ENCODE measurements at places on chromosomes 1 and 21. TPM values are rescaled to one million over a fixed set of nuclear protein-coding genes. Genes with fewer than 3 reads are reported as not detected.

The NTNG1 gene
- 26.7 TPM for total RNA-seq

The ZBTB21 gene
- 15.4 TPM for total RNA-seq

The TBX19 gene
- total RNA-seq = 3.6 TPM

The NOC2L gene
- total RNA-seq = 39.0 TPM

DNA sequence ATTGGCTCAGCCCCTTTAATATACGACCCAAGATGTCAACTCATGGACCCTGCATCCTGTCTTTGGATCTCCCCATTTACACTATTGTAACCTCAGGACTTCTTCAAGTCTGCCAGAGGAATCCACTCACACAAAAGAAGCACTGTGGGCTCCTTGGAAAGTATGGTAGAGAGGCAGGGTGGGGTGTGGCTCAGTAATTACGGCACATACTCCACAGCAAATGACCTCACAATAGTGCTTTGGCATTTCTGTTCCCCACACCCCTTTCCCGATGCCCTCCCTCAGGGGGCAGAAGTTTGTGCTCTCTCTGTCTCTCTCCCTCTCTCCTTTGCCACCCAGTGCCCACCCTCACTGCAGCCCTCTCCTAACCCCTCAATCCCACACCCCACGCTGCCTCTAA is 27.8 kb upstream of the IFNAR2 start:
- no peak for DNase-seq

- DNase-seq = no peak
Measured at GRCh38 chr21:40685141-40685540, 161.8 kb downstream of the DSCAM start.

DNA sequence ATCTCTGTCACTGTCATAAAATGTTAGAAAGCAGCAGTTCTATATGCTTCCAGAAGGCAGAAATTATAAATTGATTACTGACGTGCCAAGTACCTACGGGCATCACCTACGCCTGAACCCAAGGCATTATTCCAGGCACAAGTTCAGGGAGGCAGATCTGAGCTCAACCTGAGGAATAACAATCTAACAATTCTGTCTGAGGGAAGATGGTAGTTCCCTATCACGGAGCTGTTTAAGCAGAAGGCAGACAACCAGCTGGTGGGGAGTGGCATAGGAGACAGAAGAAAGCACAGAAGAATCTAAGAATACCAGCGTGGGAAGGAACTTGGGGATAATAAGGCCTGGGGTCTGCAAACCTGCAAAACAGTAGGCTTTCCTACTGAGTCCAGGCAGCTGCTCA is 40.4 kb downstream of the SLC9A1 start:
- DNase-seq = no peak

DNA sequence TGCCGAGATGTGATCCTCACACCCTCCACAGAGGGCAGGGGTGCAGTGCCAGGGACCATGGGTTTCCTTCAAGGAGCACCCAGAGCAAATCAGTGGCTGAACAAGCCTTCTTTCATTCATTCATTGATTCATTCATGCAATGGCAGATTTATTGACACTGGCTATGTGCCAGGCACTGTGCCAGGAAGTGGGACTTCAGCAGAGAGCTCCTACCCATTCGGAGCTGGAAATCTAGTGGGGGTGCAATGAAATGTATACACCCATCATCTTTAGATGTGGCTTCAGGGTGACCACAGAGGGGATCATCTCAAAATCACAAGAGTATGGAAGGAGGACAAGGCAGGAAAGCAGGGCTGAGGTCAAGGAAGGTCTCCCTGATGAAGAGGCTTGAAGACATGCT is 18.9 kb downstream of the SLC6A9 start:
- DNase-seq = no peak

GRCh38 chr1:112188611-112189010 is 199.1 kb upstream of the KCND3 start:
- no peak for DNase-seq

DNA sequence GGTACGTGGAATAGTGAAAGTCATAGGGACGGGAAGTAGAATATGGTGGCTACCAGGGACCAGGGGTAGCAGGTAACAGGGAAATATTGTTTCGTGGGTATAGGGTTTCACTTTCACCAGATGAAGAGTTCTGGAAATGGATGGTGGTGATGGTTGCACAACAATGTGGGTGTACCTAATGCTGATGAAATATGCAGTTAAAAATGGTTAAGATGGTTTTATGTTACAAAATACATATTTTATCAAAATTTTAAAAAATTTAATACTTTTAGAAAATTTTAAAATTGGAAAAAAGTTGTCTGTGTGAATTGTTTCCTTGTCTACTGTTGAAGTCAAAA is 55.5 kb upstream of the TLR5 start:
- no peak for DNase-seq

DNA sequence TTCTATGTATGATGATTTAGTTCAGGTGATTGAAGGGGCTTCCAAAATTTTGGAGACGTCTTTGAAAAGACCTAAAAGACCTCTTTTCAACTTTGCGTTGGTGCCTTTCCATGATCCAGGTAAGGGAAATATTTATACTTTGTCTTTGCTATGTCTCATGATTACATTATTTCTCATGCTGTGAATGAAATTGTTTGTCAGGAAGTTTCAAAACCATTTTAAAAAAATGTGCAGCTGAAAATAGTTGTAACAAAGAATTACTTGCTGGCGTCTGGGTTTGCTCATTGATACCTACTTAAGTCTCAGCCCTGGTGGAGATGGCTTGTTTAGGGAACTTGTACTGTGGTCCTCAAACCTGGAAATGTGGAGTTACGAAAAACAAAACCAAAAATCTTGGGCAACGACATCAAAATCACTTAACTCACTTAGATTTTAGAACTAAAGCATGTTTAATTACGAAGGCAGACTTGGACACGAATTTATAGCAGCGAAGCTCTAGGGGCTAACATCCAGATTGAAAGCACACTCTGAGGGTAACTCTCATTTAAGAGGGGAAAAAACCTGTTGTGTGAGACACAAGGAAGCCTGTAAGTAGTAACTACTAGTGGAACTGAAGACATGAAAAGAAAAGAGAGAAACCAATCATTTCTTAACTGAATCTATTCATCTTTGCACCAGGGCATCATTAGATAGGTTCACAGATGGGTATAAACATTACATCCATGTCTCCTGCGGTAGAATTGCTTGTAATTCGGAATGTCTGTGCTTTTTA is 924 bp downstream of the HMCN1 start:
- DNase-seq = peak; percentile 51

GRCh38 chr1:191346381-191346780 is 811.9 kb upstream of the RGS18 start:
- peak; percentile 91 for DNase-seq

- no peak for DNase-seq
Measured at GRCh38 chr1:185693654-185694053, 40.5 kb upstream of the HMCN1 start.

GRCh38 chr1:162736633-162737067 is 53.9 kb upstream of the HSD17B7 start:
- no peak for DNase-seq

- no peak for DNase-seq
Measured at GRCh38 chr1:95407131-95407885, 173.3 kb downstream of the RWDD3 start.

- no peak for DNase-seq
Measured at GRCh38 chr1:72066431-72066830, 215.9 kb downstream of the NEGR1 start.

DNA sequence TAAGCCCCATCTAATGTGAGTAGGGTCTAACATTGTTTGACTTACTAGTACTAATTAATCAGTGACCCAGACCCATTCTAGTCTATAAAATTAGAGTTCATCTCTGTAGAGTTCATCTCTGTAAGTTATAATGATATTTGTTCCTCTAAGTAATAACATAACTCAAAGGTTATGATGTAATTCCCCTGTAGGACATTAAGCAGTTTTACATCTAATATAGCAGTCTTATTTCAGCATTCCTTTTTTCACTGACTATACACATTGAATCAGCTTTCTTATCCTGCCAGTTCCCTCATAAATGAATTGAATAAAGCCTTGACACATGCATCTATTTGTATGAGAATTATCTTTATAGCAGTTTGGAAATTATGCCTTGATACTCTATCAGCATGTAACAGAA is 90.9 kb downstream of the SH3GLB1 start:
- DNase-seq = no peak

GRCh38 chr1:62687421-62687902 is 724 bp downstream of the DOCK7 start:
- DNase-seq = peak; percentile 57

- DNase-seq = no peak
Measured at GRCh38 chr1:185956881-185957280, 222.7 kb downstream of the HMCN1 start.
